Activated naive CD4-positive, alpha-beta T cell (primary cell): ENCODE measurements at places on chromosomes 2 and 18.

GRCh38 chr2:167749016-167749415 lies 498.4 kb downstream of the STK39 start:
- no peak for DNase-seq

- DNase-seq: no peak
These were observed 1.6 kb upstream of the PSTPIP2 start for GRCh38 chr18:46073474-46074331.

DNA sequence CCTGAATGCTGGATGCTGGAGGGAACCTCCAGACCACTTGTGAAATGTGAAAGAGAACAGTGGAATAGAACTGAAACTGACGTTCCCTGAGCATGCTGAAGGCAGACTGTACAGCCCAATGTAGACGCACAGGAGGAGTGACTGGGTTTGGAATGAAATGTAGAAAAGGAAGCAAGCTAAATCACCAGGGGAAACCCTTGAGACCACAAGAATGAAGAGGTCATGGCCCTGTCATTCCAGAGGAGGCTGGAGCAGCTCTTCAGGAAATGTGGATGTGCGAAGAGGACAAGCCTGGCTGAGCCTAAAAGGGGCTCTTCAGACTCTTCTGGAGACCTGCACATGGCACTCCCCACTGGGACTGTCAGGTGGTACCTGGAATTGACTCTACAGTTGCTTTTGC lies 118.5 kb upstream of the ALPP start:
- no peak for DNase-seq

GRCh38 chr2:207167099-207167923 lies 1.6 kb upstream of the KLF7 start:
- DNase-seq: peak; percentile 2

DNA sequence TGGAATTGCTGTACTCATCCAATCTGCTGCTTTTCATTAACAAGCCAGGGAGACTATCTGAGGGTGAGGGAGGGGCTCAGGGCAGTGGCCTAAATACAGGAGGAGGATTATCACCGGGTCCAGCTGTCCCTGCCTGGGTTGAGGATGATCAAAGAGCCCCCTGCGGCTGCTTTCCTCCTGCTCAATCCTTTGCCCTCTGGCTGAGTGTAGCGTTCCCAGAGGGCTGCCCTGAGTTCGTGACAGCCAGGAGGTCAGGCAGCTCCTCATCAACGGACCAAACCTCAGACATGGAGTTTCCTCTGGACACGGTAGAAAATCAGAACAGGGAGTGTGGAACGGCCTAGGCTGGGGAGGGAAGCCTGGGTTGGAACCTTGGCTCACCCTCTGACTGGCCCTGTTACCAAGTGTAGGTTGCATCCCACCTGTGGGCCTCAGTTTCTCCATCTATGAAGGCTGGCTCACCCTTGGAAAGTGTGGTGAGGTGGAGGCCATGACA lies 23.5 kb downstream of the CIB4 start:
- DNase-seq: no peak

DNA sequence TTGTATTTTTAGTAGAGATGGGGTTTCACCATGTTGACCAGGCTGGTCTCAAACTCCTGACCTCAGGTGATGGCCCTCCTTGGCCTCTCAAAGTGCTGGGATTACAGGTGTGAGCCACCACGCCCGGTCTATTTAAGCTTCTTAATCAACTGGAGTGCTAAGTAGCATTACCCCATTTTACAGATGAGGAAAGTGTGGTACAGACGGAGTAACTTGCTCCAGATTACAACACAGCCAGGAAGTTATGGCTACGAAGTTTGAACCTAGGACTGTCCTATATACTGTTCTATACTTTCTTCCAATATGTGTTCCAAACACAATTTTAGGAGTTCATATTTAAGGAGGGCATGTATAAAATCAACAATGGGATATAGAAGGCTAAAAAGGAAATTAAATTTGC lies 197.7 kb downstream of the TGIF1 start:
- DNase-seq: no peak

- no peak for DNase-seq
These were observed 219.9 kb downstream of the ZNF407 start for GRCh38 chr18:74817576-74817975.

GRCh38 chr2:98757904-98758421 lies 27.0 kb upstream of the MGAT4A start:
- no peak for DNase-seq

DNA sequence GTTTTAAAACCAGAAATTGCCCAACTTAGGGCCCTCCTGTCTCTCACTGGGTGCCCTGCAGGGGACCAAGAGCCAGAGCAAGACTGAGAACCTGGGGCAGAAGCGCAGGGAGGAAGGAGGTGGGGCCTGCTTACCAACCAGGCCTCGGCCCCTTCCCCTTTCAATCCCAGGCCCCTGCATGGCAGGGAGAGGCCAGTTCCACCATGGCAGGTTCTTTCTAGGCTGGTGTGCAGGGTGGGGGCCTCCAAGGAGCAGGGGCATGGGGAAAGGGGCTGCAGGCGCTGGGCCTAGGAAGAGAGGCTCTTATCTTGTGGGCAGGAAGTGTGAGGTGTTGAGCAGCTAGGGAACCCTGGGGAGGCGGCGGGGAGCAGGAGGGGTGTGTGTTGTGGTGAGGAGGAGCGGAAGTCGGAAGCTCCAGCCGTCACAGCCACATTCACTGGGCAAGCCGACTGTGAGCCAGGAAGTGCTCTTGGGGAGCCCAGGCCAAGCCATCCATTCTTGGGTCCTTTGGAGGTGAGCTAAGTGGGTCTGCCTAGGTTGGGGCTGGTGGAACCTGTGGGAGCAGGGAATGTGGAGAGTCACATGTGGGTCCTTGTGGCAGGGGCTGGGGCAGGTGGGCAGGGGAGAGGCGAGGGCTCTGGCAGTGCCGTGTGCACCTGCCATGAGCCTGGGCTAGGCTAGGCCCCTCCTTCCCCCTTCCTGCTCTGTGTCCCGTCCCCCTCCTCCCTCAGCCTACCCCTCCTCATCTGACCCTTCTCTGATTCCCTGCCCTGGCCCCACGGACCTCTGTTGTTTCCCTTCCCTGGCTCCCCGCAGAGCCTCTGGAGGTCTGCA lies at the start of gene PSD4:
Gene PSD4 (plus strand): TSS at position 430 of the 834 bp plus-strand sequence. CDS start 8,486 bp downstream, outside the sequence.
- peak; percentile 72 for DNase-seq

- no peak for DNase-seq
These were observed 120.0 kb downstream of the DOCK10 start for GRCh38 chr2:224922142-224922727.

DNA sequence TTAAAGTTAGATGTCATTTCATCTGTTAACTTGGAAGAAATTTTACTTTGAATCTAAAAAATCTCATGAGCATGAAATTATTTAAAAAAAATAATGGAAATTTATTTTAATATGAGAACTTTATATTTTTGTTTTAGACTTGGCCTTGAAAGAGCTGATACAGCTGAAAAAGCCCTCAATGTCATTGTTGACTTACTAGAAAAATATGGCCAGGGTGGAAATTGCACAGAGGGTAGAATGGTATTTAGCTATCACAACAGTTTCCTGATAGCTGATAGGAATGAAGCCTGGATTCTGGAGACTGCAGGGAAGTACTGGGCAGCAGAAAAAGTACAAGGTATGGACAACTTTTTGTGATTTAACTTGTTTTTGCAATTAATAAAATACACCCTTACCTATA lies 5.3 kb downstream of the SCRN3 start:
- no peak for DNase-seq

GRCh38 chr2:26725521-26725820 lies 32.9 kb downstream of the KCNK3 start:
- no peak for DNase-seq

- DNase-seq: peak; percentile 76
These were observed at the start of gene MTIF2 for GRCh38 chr2:55268907-55269644. Gene MTIF2 (minus strand): TSS chr2:55269231. CDS start chr2:55263858, 5,373 bp downstream.

DNA sequence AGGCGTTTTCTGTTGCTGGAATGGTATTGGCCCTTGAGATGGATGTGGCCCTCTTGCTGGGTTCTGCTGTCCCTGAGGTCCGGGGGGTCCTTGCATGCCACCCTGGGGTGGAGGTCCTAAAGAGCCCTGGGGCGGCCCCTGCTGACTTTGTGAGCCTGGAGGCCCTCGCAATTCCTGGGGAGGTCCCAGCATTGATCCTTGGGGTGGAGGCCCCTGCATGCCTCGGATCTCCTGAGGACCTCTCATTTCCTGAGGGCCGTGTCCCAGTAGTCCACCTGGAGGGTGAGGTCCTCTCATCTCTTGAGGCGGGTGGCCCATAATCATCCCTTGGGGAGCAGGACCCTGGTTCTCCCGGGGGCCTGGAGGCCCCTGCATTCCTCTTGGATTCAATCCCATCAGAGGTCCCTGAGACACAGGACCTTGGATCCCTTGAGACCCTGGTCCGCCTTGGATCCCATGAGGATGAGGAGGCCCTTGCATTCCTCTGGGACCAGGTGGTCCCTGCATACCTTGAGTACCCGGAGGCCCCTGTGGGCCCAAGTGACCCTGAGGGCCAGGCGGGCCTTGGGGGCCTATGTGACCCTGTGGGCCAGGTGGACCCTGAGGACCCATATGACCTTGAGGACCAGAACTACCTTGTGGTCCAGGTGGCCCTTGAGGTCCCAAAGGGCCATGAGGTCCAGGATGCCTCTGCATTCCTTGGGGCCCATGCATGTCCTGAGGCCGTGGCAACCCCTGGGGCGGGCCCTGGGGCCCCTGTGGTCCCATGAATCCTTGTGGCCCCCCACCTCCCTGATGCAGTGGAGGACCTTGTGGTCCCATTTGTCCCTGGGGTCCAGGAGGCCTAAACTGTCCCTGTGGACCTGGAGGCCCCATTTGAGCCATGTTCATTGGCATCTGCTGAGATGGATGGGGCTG lies 18.3 kb downstream of the SFT2D3 start:
- no peak for DNase-seq

- no peak for DNase-seq
These were observed 6.6 kb upstream of the RPL37A start for GRCh38 chr2:216491793-216492596.

- no peak for DNase-seq
These were observed 320.5 kb downstream of the DPP10 start for GRCh38 chr2:114762986-114763385.

GRCh38 chr18:47594621-47595086 lies 335.8 kb downstream of the SMAD2 start:
- no peak for DNase-seq
